ENCODE measurements at places on chromosomes 2 and 18.

- DNase-seq: no peak
These were observed 807 bp downstream of the GAREM1 start for GRCh38 chr18:32469691-32470459.

DNA sequence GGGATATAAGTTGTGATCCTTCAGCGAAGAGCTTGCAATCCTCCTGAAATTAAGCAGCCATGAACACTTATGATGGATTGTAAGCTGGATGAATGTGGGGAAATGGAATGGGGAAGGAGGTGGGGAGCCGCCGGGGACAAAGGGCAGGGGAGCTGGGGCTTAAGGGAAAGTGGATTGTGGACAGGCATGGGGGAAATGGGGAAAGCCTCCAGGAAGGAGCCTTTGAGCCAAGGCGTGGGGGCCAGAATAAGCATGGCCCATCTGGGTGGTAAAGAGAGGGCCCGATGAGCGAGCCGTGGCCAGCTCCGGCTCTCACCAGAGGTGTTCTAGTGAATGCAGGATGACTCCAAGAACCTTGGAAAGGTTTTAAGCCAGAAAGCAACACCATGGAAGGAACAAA is 124.0 kb downstream of the SMAD7 start:
- no peak for DNase-seq

- no peak for DNase-seq
These were observed 923 bp downstream of the AMER3 start for GRCh38 chr2:130756053-130756873.

- no peak for DNase-seq
These were observed 198.2 kb downstream of the AGAP1 start for GRCh38 chr2:235692076-235692475.

GRCh38 chr2:71934595-71935261 is 212.9 kb downstream of the CYP26B1 start:
- no peak for DNase-seq

GRCh38 chr2:207385076-207385475 is 144.7 kb upstream of the CREB1 start:
- no peak for DNase-seq

DNA sequence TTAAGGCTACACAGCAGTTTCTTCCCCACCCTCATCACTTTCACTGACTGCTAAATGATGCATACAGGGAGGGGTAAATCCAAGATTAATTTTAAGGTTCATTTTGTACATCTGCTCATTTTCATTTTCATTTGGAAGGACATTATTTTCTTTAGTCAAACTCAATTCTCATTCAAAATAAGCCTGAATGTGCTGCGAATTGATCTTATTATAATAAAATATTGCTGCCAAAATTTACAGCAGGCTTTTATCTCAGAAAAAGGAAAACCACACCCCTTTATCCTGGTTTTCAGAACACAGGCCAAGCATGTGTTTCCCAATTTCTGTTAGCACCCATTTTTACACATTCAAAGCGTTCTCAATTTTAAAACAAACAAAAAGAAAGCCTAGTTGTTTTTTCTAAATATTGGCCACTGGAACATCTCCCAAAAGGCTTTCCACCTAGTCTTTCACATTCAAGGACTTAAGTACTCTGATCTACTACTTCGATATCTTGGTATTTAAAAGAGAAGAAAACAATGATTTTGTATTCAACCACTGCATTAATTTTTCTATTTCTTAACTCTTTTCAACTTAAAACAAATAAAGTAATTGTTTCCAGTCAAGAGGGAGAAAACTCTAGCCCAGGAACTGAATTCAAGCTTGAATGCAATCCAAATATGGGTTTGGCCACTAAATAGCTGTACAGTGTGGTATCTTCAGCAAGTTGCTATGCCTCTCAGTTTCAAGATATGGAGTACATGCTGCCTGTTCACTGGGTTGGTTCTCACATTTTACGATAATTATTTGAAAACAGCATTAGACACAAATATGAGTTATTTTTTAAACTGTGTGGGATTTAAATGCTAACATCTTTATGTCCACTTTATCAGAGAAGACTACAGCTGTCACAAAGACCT is 52.5 kb downstream of the CDH2 start:
- DNase-seq: no peak

DNA sequence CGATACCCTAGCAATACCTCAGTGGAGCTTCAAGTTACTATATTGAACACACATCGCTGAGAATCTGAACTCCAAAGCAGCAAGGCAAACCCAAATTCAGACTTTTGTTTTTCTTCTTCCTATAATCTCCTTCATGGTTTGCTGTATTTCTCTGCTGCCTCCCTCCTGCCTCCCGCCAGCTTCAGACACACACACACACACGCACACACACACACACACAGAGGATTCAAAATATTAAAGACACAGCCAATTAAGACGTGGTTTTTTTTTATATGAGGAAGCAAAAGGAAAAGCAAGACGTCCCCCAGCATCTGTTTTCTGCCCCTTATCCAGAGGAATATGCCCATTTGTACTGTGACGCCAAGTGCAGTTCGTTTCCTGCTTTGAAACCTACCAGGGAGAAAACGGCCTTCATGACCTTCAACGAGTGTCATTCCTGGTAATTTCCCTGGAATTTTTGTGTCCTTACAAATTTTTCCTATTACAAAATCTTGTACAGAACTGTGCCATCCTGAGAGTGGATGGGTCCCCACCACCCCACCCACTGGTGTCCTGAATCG is 547.9 kb upstream of the ID2 start:
- DNase-seq: no peak

DNA sequence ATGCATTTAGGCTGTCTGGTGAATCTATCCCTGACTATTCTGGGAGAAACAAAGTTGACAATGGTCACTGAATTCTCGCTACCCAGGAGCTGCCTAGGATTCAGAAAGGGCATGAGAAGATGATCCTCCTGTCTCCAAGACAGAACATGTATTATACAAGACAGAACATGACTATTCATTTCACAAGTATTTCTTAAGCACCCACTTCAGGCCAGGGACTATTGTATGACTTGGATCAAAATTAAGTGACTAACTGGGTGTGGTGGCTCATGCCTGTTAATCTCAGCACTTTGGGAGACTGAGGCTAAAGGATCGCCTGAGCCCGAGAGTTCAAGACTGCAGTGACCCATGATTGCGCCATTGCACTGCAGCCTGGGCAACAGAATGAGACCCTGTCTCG is 235.8 kb upstream of the RAB12 start:
- DNase-seq: no peak

GRCh38 chr2:215881582-215881981 is 131.8 kb downstream of the MREG start:
- no peak for DNase-seq

DNA sequence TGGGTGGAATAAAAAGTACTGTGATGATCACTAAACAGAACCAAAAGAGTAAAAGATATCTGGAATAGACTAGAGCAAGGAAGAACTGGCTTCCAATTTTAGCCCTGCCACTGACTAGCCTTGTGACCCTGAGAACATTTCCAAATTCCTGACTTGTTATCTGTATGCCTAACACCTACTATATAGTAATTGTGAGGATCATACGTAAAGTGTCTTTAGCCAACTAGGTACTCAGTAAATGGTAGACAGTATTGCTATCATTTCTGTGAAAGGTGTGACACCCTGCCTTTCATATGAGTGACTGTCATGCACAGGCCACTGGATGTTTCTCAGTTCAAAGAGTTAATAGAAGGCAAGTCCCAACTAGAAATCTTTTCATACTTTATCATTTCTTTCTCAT is 29.8 kb downstream of the CYTIP start:
- DNase-seq: no peak

DNA sequence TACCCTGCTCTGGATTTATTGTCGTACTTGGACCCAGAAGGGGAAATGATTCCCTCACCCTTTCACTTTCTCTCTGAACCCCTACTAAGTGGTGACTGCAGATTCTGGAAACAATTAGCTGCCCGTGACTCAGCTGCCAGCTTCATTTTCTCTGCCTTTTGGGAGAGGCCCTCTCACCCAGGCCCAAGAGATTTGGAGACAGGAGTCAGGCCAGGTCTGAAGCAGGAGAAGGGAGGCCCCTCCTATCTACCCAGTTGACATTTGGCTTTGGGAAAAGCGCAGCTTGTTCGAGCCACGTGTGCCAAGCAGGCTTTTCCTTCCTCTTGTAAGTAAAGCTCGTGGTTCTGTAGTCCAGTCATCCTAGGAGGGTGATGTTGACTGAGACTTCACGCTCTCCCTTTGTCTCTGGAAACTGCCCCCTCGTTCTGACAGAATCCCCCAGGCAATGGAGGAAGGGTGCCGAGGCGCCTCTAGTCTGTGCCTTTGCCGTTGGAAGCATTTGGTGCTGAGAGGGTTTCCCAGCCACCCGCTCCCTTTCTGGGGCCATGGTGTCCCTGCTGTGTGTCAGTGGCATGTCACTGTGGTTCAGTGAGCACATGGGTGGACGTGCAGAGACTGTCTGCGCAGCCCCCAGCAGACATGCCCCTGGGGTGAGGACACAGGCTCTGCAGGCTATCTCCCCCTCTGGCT is 8.6 kb downstream of the OXER1 start:
- no peak for DNase-seq

DNA sequence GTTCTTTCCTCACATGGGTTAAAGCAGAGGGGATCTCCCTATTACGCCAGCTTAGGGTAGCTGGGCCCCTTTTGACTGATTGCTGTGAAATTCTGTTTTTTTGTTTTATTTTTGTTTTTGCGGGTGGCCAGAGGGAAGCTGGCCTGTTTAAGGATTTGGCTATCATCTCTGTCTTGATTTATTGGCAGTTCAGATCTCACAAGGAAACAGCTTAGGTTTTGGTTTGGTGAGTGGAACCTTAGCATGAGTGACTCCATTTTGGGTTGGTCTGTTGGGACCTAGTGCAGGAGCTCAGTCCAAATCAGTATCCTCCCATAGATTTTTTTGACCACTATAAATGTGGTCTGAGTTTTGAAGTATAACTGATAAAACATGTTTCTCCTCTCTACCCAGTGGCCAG is 25.6 kb upstream of the NTSR2 start:
- no peak for DNase-seq

DNA sequence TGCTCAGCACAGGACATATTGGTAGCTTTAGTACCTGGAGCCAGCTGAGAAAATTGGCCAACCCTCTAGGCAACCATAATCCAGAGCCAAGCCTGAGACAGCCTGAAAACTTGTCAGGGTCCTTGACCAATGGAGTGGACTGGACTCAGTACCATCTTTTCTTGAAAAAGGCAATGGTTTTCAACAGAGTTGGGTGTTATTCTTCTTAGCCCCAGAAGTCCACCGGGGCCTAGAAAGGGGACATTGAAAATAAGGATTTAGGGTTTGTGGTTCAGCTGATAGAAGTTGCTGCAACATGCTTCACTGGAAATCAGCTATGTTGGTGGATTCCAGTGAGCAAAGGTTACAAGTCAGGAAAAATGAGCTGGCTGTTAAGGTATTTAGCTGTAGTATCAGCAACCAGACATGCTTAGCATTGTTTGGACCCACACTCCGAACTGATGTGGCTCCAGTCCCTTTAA is 22.1 kb upstream of the CNOT11 start:
- no peak for DNase-seq

- DNase-seq: no peak
These were observed 102.1 kb downstream of the SMAD7 start for GRCh38 chr18:48848641-48849143.

DNA sequence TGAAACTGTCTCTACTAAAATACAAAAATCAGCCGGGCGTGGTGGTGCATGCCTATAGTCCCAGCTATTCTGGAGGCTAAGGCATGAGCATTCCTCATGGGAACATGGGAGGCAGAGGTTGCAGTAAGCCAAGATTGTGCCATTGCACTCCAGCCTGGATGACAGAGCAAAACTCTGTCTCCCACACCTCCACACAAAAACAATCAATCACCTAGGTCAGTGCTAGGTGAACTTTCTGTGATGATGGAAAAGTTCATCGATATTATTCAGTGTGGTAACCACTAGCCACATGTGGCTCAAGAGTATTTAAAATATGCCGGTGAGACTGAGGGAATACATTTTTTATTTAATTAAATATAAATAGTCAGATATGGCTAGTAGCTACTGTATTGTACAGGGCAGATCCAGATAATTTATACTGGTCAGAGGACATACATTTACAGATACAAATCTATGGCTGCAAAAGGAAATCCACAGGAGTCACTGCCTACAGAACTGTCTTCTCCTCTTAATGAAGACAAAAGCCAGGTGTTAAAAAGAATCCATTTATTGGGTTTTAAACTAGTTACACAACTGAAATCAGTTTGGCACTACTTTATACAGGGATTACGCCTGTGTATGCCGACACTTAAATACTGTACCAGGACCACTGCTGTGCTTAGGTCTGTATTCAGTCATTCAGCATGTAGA is 3.9 kb upstream of the GPR75 start:
- DNase-seq: no peak

DNA sequence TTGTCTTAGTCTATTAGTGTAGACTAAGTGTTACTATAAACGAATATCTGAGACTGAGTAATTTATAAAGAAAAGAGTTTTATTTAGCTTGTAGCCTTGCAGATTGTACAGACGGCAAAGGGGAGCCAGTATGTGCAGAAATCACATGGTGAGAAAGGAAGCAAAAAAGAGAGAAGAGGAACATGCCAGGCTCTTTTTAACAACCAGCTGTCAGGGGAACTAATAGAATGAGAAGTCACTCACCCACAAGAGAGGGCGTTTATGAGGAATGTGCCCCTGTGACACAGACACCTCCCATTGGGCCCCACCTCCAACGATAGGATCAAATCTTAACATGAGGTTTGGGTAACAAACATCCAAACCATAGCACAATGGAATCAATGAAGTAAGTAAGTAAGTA is 20.6 kb upstream of the ZNF804A start:
- DNase-seq: no peak

GRCh38 chr2:7619203-7619970 is 702.2 kb downstream of the RNF144A start:
- no peak for DNase-seq

DNA sequence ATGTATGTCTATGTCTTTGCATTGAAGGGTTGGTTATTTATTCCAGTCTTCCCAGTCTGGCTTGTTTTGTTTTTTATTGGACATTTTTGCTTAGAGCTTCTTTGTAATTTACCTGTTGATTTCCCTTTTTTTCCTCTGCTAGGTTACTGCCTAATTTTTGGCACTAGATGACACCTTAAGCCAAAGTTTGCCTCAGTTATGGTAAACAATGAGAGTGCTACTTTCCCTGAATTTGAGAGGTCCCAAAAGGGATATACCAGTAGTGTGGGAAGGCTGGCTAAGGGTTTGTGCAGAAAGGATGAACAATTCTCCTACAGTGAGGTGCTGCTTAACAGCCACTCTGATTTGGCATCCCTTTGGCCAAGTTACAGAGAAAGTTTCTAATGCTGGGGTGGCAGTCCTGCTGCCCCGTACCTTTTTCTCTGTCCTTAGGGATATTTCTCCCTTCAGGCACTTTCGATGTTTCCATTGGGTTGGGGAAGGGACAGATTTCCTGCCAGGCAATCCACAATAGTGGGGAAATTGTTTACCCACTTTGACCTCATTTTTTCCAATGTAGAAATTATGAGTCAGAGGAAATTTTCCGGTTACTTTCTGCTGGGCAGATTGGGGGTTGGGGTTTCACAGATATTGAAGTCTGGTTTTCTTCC is 354.9 kb downstream of the PTPRM start:
- DNase-seq: no peak

- no peak for DNase-seq
These were observed 69.1 kb upstream of the FOXI3 start for GRCh38 chr2:88521445-88522073.

GRCh38 chr2:127358044-127358443 is 29.7 kb downstream of the MAP3K2 start:
- DNase-seq: no peak
